ENCODE measurements at places on chromosomes 7 and 10.

- DNase-seq = no peak
- peaks cover 7% of the 10 kb centered on the region for H3K36me3 ChIP-seq
- H3K4me3 ChIP-seq = no peak overlapping the region
Measured at GRCh38 chr10:110514848-110515247, 17.1 kb downstream of the DUSP5 start.

DNA sequence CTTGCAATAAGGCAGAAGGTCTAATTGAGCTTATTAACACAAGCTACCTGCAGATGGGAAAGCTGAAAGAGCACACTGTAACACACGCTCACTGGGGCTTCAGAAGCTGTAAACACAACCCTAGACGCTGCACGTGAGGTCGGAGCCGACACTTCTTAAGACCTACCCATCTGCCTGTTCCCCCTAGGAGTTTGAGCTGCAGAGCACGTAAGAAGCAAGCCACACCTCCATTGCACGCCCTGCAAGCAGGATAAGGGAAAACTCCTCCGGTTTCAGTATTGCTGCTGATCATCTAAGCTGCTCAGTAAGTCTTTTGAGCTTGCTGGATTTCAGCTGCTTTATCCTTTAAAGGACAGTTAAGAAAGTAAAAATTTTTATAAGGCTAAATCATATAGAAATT is 244.0 kb upstream of the ZWINT start:
- H3K36me3 ChIP-seq = no peaks in the 10 kb centered on the region
- no peak for DNase-seq
- no peak overlapping the region for H3K27ac ChIP-seq
- no peaks in the 10 kb centered on the region for H3K27me3 ChIP-seq
- no peaks in the 10 kb centered on the region for H3K4me1 ChIP-seq

GRCh38 chr7:128935342-128935730 is 2.4 kb upstream of the IRF5 start:
- DNase-seq = no peak
- H3K36me3 ChIP-seq = no peaks in the 10 kb centered on the region
- H3K27me3 ChIP-seq = peaks cover 26% of the 10 kb centered on the region
- no peak overlapping the region for H3K27ac ChIP-seq

- H3K27me3 ChIP-seq = no peaks in the 10 kb centered on the region
- peaks cover 3% of the 10 kb centered on the region for H3K4me1 ChIP-seq
Measured at GRCh38 chr10:35328404-35329037, 7.8 kb upstream of the CCNY start.

DNA sequence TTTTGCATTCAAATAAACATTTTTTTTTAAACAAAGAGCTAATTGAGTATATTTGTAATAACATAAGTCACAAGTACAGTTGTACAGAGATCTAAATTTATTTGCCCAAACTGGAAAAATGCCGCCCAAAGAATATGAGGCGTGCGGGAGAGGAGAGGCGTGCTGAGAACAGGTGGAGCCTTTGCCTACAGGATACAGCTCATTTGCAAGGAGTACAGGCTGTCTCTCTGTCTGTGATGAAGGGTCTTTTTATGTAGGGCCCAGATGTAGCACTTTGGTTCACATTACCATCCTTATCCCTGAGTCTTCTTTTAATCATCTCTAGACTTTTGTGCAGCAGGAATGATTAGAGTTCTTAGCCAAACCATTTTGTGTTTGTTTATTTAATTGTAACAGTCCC is 58.2 kb downstream of the POU6F2 start:
- H3K4me3 ChIP-seq = no peak overlapping the region
- peaks cover 9% of the 10 kb centered on the region for H3K4me1 ChIP-seq
- no peaks in the 10 kb centered on the region for H3K36me3 ChIP-seq
- no peaks in the 10 kb centered on the region for H3K27me3 ChIP-seq
- no peak overlapping the region for H3K27ac ChIP-seq
- no peak for DNase-seq

GRCh38 chr10:123795196-123795780 is 96.3 kb downstream of the CPXM2 start:
- H3K4me3 ChIP-seq = no peak overlapping the region
- H3K27ac ChIP-seq = no peak overlapping the region
- no peaks in the 10 kb centered on the region for H3K36me3 ChIP-seq
- no peaks in the 10 kb centered on the region for H3K27me3 ChIP-seq
- peaks cover 6% of the 10 kb centered on the region for H3K4me1 ChIP-seq

- DNase-seq = no peak
- H3K36me3 ChIP-seq = no peaks in the 10 kb centered on the region
- H3K27me3 ChIP-seq = no peaks in the 10 kb centered on the region
- H3K4me3 ChIP-seq = no peak overlapping the region
- H3K4me1 ChIP-seq = peaks cover 4% of the 10 kb centered on the region
Measured at GRCh38 chr7:100710452-100710851, 4.5 kb downstream of the POP7 start.

DNA sequence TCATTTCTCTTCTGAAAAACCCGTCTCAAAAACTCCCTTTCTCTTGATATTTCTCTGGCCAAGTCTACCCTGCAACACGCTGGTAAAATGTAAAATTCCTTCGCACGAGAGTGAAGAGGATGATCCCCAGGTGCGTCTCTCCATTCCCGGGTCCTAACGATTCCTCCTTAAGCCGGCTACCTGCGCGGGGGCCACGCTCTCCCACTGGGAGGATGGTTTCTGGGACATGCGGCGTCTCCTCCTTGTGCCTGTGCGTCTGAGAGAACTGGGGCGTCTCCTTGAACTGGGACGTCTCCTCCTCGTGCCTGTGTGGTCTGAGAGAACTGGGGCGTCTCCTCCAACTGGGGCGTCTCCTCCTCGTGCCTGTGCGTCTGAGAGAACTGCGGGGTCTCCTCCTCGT is 149.9 kb downstream of the WDR37 start:
- no peak overlapping the region for H3K4me3 ChIP-seq
- no peaks in the 10 kb centered on the region for H3K27me3 ChIP-seq
- no peak overlapping the region for H3K27ac ChIP-seq

DNA sequence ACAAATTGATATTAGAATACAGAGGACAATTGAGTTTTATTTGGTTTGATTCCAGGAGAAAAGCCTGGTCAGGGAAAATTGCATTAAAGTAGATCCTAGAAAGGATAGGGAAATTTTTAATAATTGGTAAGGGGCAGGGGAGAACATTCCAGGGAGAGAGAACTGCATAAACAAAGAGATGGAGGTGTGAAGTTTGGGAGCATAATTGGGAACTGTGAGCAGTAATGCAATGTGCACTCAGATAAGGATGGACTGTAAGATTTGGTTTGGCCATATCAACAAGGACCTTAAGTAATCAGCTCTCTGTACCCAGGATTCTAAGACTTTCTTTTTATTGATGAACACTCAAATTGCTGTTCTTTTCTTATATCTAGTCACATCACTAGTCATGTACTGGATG is 41.4 kb downstream of the ZMYND11 start:
- H3K4me1 ChIP-seq = no peaks in the 10 kb centered on the region
- no peak overlapping the region for H3K27ac ChIP-seq
- DNase-seq = no peak
- no peak overlapping the region for H3K4me3 ChIP-seq

GRCh38 chr10:12129222-12130111 is at the start of gene SEC61A2:
Gene SEC61A2, plus strand, starts transcription at chr10:12129677. Its CDS starts 111 bp downstream, at chr10:12129788.
- H3K36me3 ChIP-seq = no peaks in the 10 kb centered on the region
- no peaks in the 10 kb centered on the region for H3K27me3 ChIP-seq

GRCh38 chr7:86929293-86930109 is 130.0 kb downstream of the ELAPOR2 start:
- H3K36me3 ChIP-seq = no peaks in the 10 kb centered on the region
- no peaks in the 10 kb centered on the region for H3K27me3 ChIP-seq
- no peak overlapping the region for H3K27ac ChIP-seq
- DNase-seq = no peak
- no peak overlapping the region for H3K4me3 ChIP-seq

DNA sequence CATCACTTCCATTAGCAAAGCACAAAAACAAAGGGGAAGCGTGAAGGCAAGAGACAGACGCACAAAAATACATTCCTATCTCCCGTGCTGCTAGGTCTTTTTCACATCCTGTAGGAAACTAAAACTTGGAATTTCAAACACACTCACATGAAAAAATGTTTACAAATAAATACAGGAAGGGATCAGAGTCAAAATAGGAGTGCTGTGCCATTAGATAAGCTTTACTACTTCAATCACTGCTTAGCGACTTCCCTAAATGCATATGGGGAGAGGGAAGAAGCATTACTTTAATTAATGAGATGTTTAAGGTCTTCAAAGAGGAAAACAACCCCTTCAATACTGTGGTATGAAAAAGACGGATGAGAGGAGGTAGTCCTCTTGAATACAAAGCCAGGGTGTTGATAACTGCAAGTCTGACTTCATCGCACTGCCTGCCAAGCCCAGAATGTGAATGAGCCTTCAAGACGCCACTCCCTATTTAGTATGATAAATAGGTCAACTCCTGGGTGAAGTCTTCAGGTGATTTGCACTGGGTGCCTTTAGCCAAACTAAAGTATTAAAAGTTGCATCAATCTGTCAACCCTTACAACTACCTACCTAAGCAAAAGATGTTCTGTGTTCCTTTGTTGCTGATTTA is 13.9 kb downstream of the PARD3 start:
- no peak for DNase-seq
- no peaks in the 10 kb centered on the region for H3K27me3 ChIP-seq
- H3K4me3 ChIP-seq = no peak overlapping the region
- no peak overlapping the region for H3K27ac ChIP-seq
